ENCODE measurements at places on chromosomes 5 and 9.

- no peak for DNase-seq
Measured at GRCh38 chr5:74433255-74433895, 207.2 kb downstream of the ENC1 start.

DNA sequence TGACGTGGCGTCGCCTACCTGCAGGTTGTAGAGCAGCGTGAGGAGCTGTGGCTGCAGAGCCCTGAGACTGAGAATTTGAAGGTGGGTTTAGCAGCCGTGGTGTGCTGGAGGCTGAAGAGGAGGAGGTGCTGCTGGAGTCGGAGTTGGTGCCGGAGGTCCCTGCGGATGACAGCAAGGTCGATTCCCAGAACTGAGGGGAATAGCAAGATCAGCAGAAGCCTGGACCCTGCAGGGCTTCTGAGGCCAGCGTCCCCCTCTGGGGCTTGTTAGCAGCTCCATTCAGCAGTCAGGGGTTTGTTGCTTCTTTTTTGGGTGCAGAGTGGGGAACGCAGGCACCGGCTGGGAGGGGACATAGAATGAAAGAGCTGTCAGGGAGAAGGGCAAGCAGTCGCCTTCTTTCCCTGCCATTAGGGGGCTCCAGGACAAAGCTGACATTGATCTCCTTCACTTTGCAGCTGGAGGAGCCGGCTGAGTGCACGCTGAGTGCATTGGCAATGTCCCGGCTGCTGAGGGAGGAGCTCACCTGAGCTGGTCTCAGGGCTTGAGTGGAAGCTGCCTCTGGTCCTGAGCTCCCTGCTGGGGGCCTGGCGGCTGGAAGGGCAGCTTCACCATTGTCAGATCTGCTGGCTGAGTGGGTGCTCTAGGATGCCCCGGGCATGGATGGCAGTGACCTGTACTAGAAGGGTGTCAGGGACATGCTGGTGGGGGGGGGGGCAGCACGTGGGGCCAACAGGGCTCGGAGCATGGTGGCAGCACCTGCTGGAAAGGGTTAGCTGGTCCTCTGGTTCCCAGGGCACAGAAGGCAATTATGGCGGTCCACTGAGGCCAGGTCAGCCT is 20.8 kb downstream of the OBP2B start:
- no peak for DNase-seq

GRCh38 chr9:129852579-129852978 is 17.3 kb downstream of the USP20 start:
- no peak for DNase-seq

DNA sequence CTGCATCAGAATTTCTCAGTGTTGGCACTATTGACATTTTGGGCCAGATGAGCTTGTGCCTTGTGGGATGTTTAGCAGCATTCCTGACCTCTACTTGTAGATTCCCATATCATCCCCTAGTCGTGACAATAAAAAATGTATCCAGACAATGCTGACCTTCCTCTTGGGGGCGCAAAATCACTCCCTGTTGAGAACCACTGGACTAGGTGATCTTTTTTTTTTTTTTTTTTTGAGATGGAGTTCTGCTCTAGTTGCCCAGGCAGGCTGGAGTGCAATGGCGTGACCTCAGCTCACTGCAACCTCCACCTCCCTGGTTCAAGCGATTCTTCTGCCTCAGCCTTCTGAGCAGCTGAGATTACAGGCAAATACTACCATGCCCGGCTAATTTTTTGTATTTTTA is 22.6 kb downstream of the STXBP1 start:
- no peak for DNase-seq

GRCh38 chr5:51646482-51646881 is 263.2 kb downstream of the ISL1 start:
- DNase-seq = no peak

DNA sequence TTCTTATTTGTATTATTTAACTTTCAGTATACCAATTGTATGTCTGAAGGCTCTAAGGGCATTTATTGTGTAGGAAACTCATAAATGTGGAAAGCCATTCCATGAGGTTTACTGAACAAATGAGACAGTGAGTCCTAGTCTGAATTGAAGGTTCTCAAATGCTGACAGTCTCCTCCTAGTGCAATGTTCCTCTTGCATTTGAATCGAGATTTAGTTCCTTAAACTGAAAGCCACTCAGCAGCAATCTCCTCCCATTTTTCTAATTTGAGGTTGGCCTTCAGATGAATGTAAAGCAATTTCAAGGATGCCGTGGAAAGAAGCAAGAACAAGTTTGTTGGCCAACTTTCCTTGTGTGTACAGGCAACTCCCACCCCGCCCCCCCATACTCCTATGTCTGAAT is 493.2 kb upstream of the KLF4 start:
- no peak for DNase-seq

GRCh38 chr5:6704361-6704851 is 8.8 kb upstream of the TENT4A start:
- DNase-seq = peak; percentile 68

DNA sequence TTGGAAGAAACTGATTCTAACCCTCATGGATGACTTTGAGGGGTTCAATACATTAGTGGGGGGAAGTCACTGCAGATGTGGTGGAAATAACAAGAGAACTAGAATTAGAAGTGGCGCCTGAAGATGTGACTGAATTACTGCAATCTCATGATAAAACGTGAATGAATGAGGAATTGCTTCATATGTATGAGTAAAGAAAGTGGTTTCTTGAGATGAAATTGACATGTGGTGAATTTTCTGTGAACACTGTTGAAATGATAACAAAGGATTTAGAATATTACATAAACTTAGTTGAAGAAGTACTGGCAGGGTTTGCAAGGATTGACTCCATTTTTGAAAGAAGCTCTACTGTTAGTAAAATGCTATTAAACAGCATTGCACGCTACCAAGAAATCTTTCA is 113.0 kb downstream of the UGCG start:
- DNase-seq = no peak

DNA sequence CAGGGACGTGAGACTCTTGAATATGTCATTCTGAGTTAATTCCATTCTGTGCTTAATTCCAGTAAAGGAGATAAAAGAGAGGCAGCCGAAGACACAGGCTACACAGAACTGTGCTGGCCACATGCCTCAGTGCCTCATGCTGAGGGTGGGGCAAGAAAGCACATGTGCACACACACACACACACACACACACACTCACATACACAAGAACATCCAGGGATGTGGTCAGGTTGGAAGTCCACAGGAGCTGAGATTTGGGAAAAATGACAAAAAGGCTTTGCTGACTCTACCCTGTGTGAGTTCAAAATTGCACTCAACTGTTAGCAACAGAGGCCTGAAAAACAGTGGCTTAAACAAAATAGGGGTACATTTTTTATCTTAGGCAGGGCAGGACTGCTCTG is 40.5 kb downstream of the ALG2 start:
- no peak for DNase-seq

- DNase-seq = peak; percentile 70
Measured at GRCh38 chr9:106862110-106862820, 701 bp upstream of the ZNF462 start.

- no peak for DNase-seq
Measured at GRCh38 chr5:9780501-9780900, 150.3 kb upstream of the TAS2R1 start.

DNA sequence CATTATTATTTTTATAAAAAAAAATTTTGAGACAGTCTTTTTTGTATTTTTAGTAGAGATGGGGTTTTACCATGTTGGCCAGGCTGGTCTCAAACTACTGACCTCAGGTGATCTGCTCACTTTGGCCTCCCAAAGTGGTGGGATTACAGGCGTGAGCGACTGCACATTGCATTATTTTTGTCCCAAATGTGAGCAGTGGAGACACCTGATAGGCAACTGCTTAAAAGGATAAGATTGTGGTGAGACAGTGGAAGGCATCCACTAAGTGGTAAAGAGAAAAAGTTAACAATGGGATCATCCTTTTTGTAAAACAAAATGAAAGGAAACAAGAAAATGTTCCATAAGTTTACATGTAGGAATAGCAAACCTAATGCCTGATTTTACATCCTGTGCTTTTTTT is 2.0 kb upstream of the CENPH start:
- no peak for DNase-seq

DNA sequence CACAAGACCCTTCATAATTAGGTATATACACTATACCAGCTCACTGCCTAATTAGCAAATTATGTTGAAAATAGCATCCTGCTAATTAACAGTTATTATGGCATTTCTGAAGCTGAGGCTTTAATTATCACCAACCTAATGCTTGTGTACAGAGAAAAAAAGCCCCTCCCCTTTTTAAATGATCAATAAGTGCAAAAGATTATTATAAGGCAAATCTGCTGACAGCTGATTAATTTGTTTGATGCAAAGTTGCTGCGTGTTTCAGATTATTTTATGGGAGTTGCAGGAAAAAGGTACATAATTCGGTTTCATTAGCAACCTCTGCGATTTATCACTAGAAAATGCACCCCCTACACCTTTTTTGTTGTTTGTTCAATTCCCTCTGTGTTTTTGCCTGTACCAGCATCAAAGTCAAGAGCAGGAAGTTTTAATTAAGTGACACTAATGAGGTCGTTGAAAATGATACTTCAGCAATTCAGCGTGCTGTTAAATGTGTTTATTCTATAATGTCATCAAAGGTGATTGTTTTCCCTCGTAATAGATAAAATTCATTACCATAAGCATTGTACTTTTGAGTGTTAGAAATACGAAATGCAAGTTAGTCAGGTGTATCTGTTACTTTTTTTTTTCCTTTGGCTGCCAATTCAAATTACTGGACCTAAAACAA is 170.0 kb downstream of the EBF1 start:
- no peak for DNase-seq

- DNase-seq = peak; percentile 11
Measured at GRCh38 chr9:93658184-93658925, 82.0 kb downstream of the PHF2 start.

DNA sequence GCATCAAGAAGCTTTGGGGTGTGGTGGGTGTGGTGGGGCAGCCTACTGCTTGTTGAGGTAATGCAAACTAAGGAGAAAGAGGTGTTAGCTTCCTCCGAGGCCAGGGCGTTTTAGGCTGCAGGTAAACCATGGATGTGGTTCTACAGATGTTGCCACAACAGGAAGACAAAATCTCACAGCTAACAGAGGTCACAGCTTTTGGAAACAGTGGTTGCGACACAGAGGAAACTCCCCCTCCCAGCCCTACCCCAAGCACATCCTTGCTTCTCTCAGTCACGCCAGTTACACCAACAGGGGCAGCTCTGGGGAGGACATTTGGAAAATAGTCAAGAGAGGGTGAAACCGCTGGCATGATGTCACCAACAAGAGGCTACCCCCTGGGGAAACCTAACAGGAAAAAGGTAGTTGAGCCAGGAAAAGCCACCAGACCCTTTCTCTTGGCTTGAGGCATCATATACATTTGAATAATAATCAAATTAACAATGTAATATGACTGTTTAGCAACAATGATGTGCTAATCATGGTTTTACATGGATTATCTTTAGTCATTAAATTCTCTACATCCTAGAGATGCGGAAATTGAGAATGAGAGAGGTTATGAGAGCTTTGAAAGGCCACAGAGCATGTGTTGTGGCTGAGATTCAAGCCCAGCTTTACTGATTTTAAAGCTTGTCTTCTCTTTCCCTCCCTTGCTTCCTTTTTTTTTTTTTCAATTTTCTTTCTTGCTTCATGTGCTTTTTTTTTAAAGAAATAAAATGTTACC is 82.2 kb upstream of the IL12B start:
- peak; percentile 28 for DNase-seq

GRCh38 chr9:125755340-125755739 is 8.2 kb downstream of the PBX3 start:
- no peak for DNase-seq

DNA sequence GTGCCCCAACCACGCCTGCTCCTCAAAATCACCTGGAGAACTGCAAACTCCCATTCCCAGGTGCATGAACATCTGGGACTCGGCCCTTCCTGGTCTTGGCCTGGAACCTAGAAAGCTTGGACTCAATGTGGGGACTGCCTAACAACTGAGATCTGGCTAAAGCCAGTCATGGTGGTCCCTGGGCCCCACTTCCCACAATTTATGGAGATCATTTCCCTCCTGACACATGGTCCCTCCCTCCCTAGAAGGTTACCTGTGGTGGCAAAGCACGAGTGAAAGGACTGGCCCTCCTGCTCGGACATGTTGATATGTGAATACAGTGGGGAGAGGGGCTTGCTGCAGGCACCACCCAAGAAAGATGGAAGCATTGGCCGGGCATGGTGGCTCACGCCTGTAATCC is 18.8 kb downstream of the BICD2 start:
- no peak for DNase-seq

GRCh38 chr5:181051841-181052671 is 12.0 kb downstream of the BTNL9 start:
- DNase-seq = no peak

Measured in femur (tissue), 1 donor.